Left ventricle myocardium inferior (tissue), 1 donor: ENCODE measurements at places on chromosomes 1 and 21. TPM values are rescaled to one million over a fixed set of nuclear protein-coding genes. Genes with fewer than 3 reads are reported as not detected.

DNA sequence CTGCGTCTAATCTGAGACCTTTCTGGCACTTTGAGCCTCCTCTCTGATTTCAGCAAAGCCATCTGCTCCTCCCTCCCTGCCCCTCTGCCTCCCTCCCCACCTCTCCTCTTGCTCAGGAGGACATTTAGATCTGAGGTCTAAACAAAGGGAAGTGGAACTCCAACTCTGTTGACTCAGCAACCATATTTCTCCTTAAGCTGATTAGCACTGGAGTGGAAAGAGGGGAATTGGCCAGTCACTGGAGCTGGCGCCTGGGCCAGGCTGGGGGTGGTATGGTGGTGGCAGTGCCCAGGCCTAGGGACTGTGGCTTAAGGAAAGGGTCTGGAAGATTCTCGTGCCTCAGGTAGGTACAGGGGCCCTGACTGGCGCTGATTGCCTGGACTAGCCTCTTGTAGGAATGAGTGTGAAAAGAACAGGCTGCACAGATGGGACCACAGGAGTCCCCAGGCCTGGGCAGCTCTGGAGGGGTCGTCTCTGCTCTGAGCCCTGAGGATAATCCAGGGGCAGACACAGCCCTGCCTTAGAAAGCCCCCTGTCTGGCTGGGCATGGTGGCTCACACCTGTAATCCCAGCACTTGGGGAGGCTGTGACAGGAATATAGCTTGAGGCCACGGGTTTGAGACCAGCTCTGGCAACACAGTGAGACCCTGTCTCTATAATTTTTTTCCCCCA lies 11.9 kb downstream of the SH2D2A start:
- H3K4me3 ChIP-seq, result no peak overlapping the region
- no peak for DNase-seq
- no peaks in the 10 kb centered on the region for H3K27me3 ChIP-seq
- peaks cover 15% of the 10 kb centered on the region for H3K36me3 ChIP-seq

GRCh38 chr1:92464588-92465255 lies 22.0 kb downstream of the GFI1 start:
- H3K27me3 ChIP-seq, result no peaks in the 10 kb centered on the region
- no peaks in the 10 kb centered on the region for H3K36me3 ChIP-seq
- DNase-seq, result no peak
- H3K27ac ChIP-seq, result no peak overlapping the region
- no peak overlapping the region for H3K4me3 ChIP-seq

DNA sequence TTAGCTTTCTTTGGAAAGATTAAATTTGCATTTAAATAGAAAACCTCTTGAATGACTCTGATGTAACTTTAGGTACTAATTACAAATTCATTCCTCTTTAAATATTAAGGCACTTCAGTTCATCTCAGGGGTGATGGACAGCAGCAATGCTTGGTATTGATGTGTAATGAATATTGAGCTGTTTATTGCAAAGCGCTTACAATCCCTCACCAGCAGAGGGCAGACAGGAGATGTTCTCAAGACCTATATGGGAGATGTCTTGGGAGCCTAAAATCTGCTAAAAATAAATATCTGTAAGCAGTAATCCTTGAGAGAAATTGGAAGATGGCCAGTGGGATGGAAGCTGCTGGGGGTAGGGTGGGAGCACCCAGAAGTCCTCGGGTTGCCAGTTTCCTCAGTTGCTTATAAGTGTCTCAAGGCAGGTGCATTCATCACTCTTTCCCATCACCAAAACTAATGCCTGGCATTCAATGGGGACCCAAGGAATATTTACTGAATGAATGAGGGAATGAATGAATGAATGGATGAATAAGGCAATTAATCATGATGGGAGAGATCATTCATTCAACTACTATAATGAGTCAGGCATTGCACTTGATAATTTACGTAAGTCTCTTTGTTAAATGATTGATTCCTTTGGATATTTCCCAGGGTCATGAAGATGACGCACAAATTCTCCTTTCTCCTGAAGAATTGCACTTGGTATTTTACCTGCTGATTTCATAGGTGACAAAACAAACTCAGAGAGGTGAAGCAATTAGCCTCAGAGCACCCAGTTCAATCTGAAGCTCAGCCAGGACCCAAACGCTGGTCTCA lies 2.3 kb downstream of the KLHDC8A start:
- no peak overlapping the region for H3K27ac ChIP-seq
- H3K4me1 ChIP-seq, result peaks cover 10% of the 10 kb centered on the region
- H3K4me3 ChIP-seq, result no peak overlapping the region
- no peaks in the 10 kb centered on the region for H3K36me3 ChIP-seq
- DNase-seq, result no peak
- H3K27me3 ChIP-seq, result peaks cover 44% of the 10 kb centered on the region

DNA sequence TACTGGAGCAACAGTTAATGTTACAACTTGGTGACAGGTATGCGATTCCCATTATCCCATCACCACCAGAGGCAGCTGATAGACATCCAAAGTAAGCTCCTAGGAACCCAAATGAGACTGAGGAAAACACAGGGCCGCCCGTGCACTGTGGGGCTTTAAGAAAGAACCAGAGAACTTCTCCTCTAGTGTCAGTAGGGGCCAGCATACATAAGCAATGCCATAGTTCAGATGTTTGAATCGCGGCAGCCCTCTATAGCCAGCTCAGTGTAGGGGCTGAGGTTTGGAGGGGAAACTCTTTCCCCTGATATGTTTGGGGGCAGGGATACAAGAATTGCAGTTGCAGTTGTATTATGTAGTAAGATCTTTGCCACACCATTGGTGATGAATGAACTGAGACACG lies 593.3 kb upstream of the NCAM2 start:
- H3K4me1 ChIP-seq, result no peaks in the 10 kb centered on the region
- H3K27me3 ChIP-seq, result no peaks in the 10 kb centered on the region
- no peak for DNase-seq
- no peak overlapping the region for H3K27ac ChIP-seq
- H3K36me3 ChIP-seq, result no peaks in the 10 kb centered on the region

The FCRLB gene
- 0.33 TPM for total RNA-seq

GRCh38 chr1:15075817-15076216 lies 77.7 kb upstream of the TMEM51 start:
- peaks cover 8% of the 10 kb centered on the region for H3K4me1 ChIP-seq
- DNase-seq, result no peak
- H3K27me3 ChIP-seq, result no peaks in the 10 kb centered on the region
- no peak overlapping the region for H3K4me3 ChIP-seq
- no peaks in the 10 kb centered on the region for H3K36me3 ChIP-seq

DNA sequence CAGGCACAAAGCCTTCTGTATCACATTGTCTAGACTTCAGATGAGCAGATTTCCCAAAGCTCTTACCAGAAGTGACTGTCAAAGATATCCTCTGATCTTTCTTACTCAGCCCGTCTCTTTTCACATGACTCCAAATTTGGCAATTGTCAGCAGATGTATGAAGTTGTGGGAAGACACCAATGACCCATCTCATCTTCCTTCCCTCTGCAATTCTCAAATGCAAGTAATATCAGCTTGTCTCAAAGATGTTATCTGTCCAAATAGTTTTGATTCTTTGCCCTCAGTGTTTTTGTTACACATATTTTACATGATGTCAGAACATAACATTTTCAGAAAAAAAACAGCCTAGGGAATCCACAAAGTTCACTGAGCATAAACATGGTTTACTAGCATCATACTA lies 45.1 kb upstream of the RGS2 start:
- H3K4me1 ChIP-seq, result peaks cover 4% of the 10 kb centered on the region
- no peaks in the 10 kb centered on the region for H3K27me3 ChIP-seq
- no peaks in the 10 kb centered on the region for H3K36me3 ChIP-seq
- DNase-seq, result no peak
- no peak overlapping the region for H3K27ac ChIP-seq
- H3K4me3 ChIP-seq, result no peak overlapping the region

DNA sequence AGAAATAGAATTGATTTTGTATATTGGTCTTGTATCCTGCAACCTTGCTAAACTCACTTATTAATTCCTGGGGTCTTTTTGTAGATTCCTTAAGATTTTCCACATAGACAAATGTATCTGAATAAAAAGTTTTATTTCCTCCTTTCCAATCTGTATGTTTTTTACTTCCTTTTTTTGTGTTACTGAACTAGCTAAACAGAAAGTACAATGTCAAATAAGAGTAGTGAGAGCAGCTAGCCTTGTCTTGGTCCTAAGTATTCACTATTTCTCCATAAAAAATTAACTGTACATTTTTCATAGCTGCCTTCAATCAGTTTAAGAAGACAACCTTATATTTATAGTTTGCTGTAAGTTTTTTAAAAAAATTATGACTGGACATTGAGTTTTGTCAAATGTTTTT lies 74.9 kb downstream of the FASLG start:
- no peaks in the 10 kb centered on the region for H3K4me1 ChIP-seq
- DNase-seq, result no peak
- no peaks in the 10 kb centered on the region for H3K27me3 ChIP-seq
- no peaks in the 10 kb centered on the region for H3K36me3 ChIP-seq

The SYNC gene
- 16.2 TPM for total RNA-seq

The NEXN gene
- 391 TPM for total RNA-seq

DNA sequence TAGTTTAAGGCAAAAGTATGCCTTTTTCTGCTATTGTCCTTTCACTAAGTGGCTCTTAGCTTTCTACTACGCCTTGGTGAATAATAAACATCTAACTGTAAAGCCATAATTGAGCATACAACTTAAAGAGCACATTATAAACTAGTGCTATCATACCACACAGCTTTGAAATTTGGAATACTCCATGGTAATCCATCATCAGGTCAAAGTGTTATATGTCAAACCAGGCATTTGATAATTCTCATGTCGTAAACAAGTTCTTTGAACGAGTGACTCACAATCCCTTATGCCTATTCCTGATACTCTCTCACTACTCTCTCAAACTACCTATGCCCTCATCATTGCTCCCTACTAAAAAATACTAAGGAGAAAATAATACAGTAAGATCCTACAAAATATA lies 60.3 kb upstream of the FMN2 start:
- H3K4me1 ChIP-seq, result no peaks in the 10 kb centered on the region
- H3K4me3 ChIP-seq, result no peak overlapping the region
- H3K27me3 ChIP-seq, result no peaks in the 10 kb centered on the region
- no peak overlapping the region for H3K27ac ChIP-seq

The C1QA gene
- total RNA-seq, result 70.1 TPM

- peaks cover 84% of the 10 kb centered on the region for H3K4me1 ChIP-seq
- DNase-seq, result peak; percentile 82
- H3K27me3 ChIP-seq, result no peaks in the 10 kb centered on the region
Measured at GRCh38 chr1:26021647-26022403, at the start of gene EXTL1. EXTL1 (plus strand) TSS chr1:26021775; CDS start chr1:26022647, 872 bp downstream.

- no peak for DNase-seq
- H3K27me3 ChIP-seq, result no peaks in the 10 kb centered on the region
- peak overlapping the region; percentile 85 for H3K4me3 ChIP-seq
Measured at GRCh38 chr1:21781815-21782348, 1.1 kb downstream of the USP48 start.

The KIF21B gene
- total RNA-seq, result 0.47 TPM

DNA sequence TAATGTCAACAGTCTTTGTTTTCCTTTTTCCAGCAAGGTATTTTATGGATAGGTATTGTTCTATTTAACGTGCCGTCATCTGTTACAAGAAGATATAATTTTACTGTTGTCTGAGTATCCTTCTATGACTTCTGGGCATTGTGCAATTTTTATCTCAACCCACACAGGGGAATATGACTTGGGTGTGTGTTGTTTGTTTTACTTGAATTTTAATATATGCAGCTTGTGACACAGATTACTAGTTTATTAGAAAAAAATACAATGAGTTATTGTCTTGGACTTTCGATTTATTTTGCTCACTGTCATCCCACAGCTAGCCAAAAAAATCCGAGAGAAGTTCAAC lies 111.9 kb downstream of the CACHD1 start:
- no peak for DNase-seq
- no peaks in the 10 kb centered on the region for H3K27me3 ChIP-seq
- H3K27ac ChIP-seq, result peak overlapping the region; percentile 17
- no peaks in the 10 kb centered on the region for H3K36me3 ChIP-seq

DNA sequence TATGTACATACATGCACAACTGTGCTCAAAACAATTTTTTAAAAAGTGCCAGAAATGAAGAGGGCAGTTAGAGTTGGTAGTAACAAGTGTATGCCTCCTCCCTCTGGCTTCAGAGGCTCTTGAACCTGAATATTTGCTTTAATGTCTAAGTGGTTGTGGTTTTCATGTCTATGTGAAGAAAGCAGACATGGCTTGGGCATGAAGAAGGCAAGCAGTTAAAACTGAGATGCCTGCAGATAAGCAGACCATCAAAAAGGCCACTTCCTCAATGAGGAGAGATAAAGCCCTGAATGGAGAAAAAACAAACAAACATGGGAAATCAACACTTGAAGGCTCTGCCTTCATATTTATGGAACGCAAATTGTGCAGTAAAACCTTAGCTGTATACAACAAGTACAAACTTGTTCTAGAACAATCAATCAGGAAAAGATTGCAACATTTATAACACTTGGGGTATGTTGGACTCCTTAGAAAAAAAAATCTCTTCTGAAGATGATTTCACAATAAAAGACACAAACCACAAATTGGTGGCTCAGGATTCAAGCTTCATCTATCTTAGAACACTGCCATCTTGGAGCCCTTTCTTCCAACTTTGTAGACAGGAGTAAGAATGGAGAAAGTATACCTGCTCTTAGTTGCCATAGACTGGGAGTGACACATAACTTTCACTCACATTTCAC lies 52.7 kb upstream of the PLA2G4A start:
- H3K27ac ChIP-seq, result no peak overlapping the region
- no peak for DNase-seq
- no peaks in the 10 kb centered on the region for H3K36me3 ChIP-seq
- H3K4me1 ChIP-seq, result no peaks in the 10 kb centered on the region
- no peaks in the 10 kb centered on the region for H3K27me3 ChIP-seq

The PDZK1IP1 gene
- total RNA-seq, result not detected

GRCh38 chr1:99185196-99185595 lies 79.1 kb upstream of the PLPPR4 start:
- no peak for DNase-seq
- peaks cover 8% of the 10 kb centered on the region for H3K4me1 ChIP-seq
- H3K4me3 ChIP-seq, result no peak overlapping the region

The HTR6 gene
- total RNA-seq, result not detected

DNA sequence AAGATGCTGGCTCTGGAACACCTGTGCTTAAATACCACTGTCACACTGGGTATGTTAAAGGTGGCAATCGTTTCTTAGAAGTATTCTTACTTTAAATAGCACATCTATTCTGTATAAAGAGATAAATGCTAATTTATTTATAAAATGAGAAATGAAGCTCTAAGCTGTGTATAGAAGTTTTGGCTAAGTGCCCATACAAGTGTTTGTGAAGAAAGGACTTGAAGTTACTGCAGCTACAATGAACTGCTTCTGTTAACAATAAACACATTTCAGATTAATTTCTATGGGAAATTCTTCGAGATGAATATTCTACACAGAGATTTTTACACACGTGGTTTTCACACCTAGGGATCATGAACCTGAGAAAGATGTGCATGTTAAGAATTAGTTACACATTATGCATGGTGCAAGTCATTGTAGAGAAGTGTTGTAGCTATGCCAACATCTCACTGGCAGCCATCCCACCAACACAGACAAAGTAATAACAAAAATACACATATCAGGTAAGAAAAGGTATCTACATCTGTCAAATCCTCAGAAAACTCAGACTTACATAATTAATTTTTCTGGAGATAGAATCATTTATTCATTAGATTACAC lies 16.2 kb downstream of the COL24A1 start:
- H3K36me3 ChIP-seq, result no peaks in the 10 kb centered on the region
- H3K27me3 ChIP-seq, result peaks cover 3% of the 10 kb centered on the region
- no peak overlapping the region for H3K27ac ChIP-seq
- H3K4me3 ChIP-seq, result no peak overlapping the region
- no peaks in the 10 kb centered on the region for H3K4me1 ChIP-seq

GRCh38 chr1:24339996-24340395 lies 20.8 kb downstream of the GRHL3 start:
- H3K36me3 ChIP-seq, result no peaks in the 10 kb centered on the region
- no peak overlapping the region for H3K4me3 ChIP-seq
- H3K4me1 ChIP-seq, result peaks cover 5% of the 10 kb centered on the region
- DNase-seq, result no peak
